ENCODE measurements at places on chromosomes 6 and 20.

- no peak for DNase-seq
These were observed 11.1 kb downstream of the YWHAB start for GRCh38 chr20:44896583-44896982.

- DNase-seq = no peak
These were observed 27.8 kb downstream of the TNFAIP3 start for GRCh38 chr6:137894779-137895385.

GRCh38 chr20:38197619-38198018 lies 32.5 kb upstream of the TGM2 start:
- no peak for DNase-seq

DNA sequence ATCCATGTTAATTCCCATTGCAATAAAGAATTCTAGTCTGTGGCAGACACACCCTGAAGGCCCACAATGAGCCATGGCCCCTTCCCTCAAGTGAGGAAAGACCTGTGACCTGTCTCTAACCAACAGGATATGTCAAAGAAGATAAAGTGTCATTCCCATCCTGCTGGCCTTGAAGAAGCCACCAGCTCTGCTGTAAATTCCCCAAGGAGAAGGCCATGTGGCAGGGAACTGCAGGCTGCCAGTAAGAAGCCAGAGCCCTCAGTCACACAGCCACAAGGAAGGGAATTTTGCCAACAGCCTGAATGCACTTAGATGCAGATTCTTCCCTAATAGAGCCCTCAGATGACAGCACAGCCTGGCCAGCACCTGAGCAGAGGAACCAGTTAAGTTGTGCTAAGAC lies 24.8 kb downstream of the VIP start:
- no peak for DNase-seq

GRCh38 chr6:78397499-78397898 lies 469.9 kb upstream of the IRAK1BP1 start:
- no peak for DNase-seq

GRCh38 chr6:158069800-158070195 lies 88.1 kb downstream of the SYNJ2 start:
- DNase-seq = no peak

DNA sequence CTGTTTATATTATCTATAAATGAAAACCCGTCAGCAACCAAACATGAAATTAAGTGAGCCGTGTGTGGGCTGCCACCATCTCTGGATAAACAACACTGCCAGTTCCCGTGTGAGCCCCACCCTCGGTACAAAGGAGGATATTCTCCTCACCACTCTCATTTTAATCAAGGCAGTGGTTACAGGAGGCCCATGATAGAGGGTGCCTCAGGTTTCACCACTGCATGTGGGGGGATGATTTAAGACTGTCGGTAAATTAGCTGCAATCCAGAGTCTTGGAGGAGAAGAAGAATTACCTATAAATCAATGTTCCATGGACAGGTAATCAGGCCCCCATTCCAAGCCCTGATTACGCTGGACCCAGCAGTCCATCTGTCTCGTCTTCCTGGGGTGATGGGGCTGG lies 361.6 kb upstream of the SULF2 start:
- DNase-seq = no peak

DNA sequence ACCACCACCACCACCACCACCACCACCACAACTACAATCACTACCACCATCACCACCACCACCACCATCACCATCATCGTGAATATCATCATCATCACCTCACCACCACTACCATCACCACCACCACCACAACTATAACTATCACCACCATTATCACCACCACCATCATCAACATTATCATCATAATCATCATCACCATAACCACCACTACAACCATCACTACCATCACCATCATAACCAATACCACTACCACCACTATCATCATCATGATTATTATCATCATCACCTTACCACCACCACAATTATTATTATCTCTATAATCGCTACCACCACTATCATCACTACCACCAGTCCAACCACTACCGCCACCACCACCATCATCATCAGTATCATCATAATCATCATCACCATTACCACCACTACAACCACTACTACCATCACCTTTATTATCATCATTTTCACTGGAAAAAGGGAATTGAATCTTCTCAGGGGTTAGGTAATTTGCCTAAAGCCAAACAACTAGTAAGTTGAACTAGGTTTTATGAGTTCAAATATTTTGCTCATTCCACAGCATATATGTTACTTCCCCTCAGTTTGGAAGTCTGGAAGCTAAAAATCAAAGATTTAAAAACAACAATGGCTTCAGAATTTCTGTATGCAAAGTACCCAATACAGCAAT lies 8.3 kb downstream of the RIPOR2 start:
- no peak for DNase-seq

DNA sequence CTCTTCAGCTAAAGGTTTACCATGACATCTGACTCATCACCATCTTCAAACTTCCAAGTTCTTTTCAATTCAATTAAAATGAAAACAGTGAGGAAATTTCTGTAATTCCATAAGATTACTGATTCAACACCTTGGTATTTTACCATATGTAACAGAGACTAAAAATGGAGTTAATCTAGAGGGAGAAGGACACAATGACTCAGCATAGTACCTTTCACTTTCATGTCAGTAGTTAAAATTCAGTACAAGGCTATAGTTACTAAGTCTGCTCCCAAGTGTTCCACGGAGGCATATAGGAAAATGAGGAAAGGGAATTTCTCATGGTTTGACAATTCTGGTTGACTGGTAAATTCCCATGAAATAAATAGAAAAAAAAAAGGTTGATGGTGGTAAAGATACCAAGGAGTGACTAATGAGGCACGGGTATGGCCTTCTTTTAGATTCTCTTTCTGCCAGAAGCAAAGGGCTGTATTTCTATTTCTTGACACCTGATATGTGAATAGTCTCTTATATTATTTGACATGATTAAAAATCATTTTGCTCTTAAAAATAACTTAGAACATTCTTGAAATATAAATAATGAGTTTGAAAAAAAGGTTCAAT lies 526.7 kb upstream of the ADGRB3 start:
- no peak for DNase-seq

DNA sequence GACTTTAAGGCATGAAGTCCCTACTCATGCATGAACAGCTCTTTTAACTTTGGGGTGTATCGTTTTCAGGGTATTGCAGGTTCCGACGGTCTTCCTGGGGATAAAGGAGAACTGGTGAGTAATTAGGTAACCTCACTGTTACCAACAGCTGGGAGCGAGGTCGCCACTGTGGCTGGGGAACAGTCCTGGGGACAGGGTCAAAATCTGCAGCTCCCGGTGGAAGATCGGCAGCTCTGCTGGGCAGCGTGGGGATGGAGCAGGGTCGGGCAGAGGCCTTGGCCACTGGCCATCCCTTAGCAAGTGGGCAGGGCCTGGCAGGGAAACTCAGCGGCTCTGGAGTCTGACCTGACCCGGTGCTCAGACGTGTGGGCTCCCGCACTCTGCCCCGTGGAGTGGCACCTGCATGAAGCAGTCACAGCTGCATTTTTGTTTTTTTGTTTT lies 16.1 kb downstream of the COL9A3 start:
- no peak for DNase-seq

- no peak for DNase-seq
These were observed 14.5 kb downstream of the CSNK2A1 start for GRCh38 chr20:528923-529604.

DNA sequence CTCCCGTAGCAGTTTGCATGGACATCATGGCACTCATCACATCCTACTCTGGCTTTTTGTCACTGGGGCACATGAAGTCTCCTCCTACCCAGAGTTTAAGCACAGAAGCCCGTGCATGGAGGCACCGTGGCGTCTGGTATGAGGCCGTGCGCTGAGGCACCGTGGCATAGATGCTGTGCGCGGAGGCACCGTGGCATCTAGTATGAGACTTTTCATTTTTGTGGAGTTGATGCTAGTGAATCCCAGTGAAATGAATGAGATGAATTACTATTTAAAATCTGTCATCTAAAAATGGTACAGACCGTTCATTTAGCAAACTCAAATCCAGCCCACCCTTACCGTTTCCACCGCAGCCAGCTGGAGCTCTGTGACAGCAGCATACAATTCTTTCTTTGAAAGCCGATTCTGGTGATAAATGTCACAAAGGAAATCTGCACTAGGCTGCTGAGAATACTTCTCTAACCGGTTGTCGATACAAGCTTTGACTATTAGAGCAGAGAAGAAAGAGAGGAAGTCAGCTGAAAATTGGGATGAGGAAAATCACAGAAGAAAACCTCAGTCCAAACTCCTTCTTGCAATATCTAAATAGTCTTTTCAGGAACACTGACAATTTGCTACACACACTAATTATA lies 11.3 kb downstream of the CYP24A1 start:
- DNase-seq = no peak

DNA sequence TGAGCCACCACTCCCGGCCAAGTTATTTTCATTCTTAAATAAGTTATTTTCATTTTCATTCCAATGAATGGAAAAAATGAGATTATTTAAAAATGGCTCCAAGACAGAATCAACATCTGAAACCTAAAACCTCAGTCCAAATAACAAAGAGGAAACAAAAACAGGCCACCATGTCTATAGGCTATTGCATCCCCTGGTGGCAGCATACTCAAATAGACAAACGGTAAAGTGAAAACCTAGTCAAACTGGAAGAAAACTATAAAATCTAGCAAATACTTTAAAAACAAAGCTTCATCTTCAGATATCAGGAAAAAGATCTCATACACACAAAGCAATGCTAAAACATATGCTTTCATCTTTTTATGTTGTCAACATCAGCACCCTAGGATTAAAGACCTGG lies 20.9 kb downstream of the IL17A start:
- no peak for DNase-seq

- no peak for DNase-seq
These were observed 9.1 kb upstream of the BPIFA2 start for GRCh38 chr20:33158637-33159385.

DNA sequence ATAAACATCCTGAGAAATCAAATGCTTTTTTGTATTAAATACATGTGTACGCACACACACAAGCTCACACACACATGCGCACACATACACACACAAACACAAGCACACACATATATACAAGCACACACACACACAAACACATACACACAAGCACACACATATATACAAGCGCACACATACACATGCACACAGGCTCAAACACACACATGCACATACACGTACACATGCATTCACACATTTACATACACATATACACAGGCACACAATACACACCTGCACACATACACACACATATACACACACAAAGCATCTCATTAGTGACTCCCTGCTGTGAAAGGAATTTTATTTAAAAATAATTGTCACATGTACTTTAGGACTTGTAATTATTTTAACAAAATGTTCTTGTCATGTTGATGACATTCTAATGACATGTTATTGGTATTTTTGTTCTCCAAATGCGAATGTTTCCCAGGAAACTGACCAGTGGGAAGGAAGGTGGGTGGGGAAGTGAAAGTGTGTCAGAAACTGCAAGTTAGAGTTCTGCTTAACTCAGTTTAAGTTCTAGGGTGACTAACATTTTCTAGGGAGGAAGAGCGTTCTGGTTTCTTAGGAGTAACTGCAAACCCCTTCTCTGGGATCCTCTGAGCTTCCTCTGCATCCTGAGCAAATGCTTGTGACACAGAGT lies 113.9 kb upstream of the ZNF217 start:
- DNase-seq = no peak

- no peak for DNase-seq
These were observed 161.0 kb downstream of the RALGAPA2 start for GRCh38 chr20:20551409-20551808.

DNA sequence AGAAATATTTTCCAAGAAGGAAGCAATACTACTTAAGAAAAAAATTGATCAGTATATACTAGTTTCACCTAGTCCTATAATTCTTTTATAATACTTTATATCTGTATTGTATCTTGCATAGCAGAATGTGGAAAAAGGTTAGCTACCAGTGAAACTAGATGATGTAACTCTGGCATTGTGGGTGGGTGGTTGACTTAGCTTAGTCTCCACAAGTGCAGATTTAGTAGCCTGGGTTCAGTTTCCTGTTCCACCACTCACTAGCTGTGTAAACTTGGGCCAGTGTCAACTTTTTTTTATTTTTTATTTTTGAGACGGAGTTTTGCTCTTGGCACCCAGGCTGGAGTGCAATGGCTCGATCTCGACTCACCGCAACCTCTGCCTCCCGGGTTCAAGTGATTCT lies 2.0 kb downstream of the MUC21 start:
- DNase-seq = no peak

DNA sequence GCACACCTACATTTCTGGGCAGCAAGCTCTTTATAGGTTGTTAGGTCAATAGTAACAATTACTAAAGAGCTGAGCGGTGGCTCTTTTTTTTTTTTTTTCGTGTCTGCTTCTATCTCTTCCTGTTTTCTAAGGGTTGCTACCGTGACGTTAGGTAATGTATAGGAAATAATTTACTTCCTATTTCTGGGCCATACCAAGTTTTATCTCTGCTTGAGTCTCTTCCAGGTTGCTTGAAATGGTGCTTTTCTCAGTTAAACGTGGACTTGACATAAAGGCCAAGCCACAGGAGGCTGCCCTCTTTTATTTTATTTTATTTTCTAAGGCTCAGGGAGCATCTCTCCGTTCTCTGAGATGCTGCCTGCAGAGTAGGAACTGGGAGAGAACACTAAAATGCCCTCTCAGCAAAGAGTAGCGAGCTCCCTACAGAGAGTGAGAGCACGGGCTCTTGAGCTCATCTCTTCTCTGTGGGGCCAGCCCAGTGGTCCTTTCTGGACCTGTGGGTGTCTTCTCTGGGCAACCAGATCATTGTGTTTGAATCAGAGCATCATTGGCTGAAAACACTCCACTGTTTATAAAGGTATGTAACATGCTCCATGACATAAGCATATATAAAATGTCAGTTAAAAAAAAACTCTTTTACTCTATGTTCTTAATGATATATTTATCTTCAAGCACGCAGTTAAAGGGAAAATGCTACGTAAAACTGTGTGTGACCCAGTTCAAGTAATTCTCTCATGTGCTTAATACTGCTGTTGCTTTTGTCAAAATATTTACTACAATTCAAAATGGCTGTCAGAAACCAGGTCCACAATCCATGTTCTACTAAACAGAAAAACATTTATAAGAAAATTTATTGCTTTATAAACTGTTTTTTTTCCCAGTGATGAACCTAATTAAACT lies at the start of gene ZNF831:
ZNF831 (plus strand) TSS at position 191 of the 900 bp plus-strand sequence. CDS start 27,199 bp downstream, outside the sequence.
- no peak for DNase-seq

DNA sequence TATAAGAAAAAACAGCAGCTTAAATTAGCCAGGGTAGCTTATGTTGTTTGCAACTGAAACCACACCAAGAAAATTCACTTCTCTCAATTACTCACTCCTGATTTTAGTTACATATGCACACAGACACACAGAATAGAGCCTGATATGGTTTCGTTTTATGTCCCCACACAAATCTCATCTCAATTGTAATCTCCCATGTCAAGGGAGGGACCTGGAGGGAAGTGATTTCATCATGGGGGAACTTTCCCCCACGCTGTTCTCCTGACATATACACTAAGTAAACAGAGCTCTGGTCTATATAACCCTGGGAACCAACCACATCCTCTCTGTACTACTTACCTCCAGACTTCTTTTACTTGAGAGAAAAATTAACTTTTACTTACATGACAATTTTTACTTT lies 9.8 kb downstream of the OR12D1 start:
- no peak for DNase-seq

GRCh38 chr20:8858181-8858787 lies 210.6 kb upstream of the PLCB4 start:
- no peak for DNase-seq

GRCh38 chr20:49677777-49678758 lies 35.6 kb downstream of the B4GALT5 start:
- no peak for DNase-seq

- DNase-seq = no peak
These were observed 282.3 kb upstream of the QKI start for GRCh38 chr6:163132050-163132750.

- DNase-seq = no peak
These were observed 13.8 kb downstream of the CFAP206 start for GRCh38 chr6:87421576-87421975.

All from stimulated activated CD4-positive, alpha-beta T cell treated with anti-CD3 and anti-CD28 coated beads, Interleukin-1b, Interleukin-23, amount 100 ng/mL, for 4 hours (primary cell).